Femur (tissue), 1 donor: ENCODE measurements at places on chromosomes 4 and X.
A peak's percentile ranks its signal among the peaks of the same experiment; 100 is the strongest.

DNA sequence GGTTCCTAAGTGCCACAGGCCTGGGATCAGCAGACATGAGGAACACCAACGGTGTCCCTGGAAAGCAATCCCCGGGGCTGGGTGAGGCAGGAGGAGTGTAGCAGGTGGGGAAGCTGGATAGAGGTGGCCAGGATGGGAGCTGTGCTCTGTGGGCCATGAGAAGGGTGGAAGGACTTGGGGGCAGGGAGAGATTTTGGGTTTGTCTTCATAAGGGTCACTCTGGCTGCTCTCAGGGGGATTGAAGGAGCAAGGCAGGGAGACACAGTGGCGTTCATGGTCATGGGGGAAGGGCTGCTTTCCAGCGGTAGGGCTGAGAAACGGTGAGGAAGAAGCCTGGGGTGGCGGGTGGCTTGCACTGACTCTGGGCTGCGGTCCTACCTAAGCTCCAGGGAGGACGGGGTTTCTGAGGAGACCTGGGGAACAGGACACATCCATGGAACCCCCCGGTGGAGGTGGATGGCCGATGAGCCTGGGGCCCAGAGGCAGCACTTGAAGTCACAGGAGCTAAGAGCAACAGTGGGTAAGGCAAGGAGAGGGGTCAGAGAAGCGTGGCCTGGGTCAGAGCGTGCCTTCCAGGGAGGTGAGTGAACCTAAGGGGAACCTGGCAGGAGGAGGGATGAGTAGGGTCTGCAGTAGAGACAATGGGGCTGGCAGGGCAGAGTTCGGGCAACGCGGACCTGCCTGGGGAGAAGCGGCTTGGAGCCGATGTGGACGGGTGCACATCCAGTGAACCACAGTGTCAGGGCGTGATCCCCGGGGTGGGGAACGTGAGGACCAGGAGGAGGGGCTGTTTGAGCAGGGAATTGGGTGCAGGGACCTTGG is 12.4 kb upstream of the CTBP1 start:
- DNase-seq: no peak

DNA sequence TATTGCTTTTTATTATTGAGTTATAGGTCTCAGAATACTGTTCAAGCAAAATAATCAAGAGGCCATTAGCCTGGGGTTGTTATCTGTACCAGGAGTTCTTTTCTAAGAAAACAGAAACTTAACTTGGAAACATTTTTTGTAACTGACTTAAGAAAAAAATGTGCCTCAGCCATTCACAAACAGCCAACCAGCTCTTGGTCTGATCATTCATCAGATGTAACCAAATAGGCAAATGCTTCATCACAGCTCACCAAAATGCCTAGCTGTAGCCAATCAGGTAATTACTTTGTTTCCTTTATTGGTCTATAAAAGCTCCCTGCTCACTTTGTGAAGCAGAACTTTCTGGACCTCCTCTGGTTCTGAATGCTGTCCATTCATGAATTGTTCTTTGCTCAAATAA is 387.7 kb downstream of the FAT4 start:
- no peak for DNase-seq

DNA sequence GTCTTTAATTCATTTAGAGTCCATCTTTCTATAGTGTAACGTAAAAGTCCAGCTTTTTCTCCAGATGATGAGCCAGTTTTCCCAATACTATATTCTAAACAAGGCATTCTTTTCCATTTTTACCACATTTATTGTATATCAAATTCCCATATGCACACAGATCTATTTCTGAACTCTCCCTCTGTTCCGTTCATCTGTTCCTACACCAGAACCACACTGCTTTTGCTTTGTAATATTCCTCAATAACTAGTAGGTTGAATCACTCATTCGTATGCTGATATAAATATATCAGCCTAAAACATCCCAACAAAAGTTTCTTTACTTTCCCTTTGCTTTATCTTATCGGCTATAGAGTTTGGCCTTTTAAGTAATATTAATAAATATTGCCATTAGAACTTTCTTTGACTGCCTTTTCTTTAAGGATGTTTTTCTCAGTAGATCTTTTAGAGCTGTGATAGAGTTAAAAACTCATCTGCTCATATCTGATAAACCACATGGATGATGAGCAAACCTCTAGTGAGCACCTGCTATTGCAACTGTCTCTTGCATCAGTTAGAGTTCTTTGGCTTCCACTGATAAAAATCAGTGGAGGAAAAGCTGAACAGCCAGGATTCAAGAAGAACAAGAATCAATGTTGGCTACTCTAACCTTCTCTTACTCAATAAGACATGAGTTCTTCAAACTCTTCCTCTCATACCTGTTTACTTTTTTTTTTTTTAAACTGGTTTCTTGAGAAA is 13.1 kb upstream of the RPL34 start:
- DNase-seq: no peak

- DNase-seq: peak; percentile 3
These were observed 22.6 kb downstream of the L1CAM start for GRCh38 chrX:153863251-153863991.
